Naive thymus-derived CD8-positive, alpha-beta T cell (primary cell): ENCODE measurements at places on chromosomes 1 and 21.

- no peak for DNase-seq
These were observed 657.4 kb downstream of the AJAP1 start for GRCh38 chr1:5311634-5312292.

DNA sequence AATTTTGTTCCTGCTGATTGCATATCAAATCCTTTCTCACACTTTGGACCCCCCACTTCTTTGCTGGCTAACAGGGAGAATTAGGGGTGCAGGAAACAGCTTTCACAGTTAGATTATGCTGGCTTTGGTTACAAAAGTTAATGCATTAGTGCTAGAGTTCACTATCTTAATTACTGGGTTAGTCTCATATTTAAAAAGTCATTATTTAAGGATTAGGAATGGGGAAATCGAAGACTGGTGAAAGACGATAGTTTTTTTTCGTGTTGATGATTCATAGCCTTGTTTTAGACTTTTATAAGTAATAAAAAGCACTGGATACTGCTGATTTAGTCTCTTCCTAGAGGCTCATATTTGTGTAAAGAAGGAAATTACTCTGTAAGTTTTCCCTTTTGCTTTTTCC is 11.6 kb downstream of the ST6GALNAC3 start:
- no peak for DNase-seq

- no peak for DNase-seq
These were observed 148.9 kb downstream of the ETS2 start for GRCh38 chr21:38954588-38955004.

DNA sequence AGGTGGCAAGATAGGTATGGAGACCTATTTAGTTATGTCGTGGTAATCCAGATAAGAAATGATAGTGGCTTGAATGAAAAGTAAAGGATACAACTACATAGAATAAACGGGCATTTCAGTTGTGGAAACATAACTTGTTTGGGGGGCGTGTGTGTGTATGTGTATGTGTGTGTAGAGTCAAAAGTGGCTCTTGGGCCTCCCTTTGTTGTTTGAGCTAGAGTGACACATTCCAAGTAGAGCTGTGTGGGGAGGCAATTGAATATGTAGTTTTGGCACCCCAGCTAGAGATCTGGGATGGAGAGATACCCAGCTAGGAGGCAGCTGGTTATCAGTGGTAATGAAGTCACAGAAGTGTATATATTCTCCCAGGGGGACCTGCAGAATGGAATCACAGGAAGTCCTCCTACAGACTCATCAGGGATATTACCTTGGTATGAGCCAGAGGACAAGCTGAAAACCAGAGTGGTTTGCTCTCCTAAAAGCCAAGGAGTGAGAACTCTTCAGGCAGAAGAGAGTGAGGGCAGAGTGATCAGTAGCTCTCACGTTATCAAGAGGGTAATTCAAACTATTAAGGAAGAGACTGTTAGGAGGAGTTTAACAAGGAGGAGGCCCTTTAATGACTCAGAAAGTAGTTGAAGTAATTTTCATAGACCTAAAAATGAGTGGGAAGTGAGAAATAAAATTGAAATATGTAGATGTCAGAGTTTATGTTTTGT is 5.1 kb downstream of the CR1L start:
- DNase-seq, result no peak

- no peak for DNase-seq
These were observed 3.6 kb upstream of the VSIG8 start for GRCh38 chr1:159866066-159866465.

- no peak for DNase-seq
These were observed 17.4 kb downstream of the CYYR1 start for GRCh38 chr21:26555540-26556146.

DNA sequence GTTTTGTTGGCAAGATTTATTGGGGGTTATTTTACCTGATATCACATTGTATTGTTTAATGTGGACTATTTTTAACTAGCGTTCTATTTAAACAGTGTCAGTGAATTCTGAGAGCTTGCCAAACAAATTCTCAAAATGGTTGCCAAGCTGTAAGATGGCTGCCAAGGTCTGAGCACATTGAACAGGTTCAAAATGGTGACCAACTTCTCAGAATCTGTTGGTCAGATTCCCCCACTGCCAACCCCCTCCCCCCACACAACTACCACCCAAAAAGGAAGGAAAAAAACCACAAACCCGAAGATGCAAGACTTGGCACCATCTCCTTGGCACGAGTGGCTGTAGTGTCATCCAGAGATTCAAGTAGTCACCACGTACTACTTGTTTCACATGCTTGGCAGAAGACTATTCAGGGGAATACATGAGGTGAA is 159.1 kb downstream of the NFIA start:
- DNase-seq, result no peak

GRCh38 chr1:72623299-72623708 is 341.0 kb upstream of the NEGR1 start:
- DNase-seq, result no peak

DNA sequence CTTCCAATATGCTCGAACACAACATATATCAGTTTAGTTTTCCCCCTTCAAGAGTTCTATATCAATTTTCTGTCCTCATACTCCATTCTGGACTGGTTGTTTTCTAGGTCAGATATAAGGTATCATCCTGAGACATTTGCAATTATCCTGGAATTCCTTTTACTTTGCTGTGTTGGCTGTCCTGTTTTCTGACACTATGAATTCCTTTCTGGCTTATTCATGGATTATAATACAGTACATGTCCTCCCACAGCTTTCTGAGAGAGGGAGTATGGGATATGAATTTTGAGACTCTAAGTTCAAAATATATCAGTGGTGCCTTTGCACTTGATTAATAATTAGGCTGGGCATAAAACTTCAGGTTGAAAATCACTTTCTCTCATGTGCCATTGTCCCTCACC is 11.9 kb downstream of the PHTF1 start:
- no peak for DNase-seq

DNA sequence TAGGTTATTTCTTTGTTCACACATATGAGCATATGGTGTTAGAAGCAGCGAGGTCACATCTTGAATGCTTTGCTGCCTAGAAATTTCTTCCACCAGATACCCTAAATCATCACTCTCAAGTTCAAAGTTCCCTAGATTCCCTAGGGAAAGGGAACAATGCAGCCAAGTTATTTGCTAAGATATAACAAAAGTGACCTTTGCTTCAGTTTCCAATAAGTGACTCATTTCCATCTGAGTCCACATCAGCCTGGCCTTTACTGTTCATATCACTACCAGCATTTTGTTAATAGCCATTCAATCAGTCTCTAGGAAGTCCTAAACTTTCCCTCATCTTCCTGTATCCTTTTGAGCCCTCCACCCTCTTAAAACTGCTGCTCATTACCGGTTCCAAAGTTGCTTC is 1502.5 kb downstream of the KCNT2 start:
- no peak for DNase-seq

DNA sequence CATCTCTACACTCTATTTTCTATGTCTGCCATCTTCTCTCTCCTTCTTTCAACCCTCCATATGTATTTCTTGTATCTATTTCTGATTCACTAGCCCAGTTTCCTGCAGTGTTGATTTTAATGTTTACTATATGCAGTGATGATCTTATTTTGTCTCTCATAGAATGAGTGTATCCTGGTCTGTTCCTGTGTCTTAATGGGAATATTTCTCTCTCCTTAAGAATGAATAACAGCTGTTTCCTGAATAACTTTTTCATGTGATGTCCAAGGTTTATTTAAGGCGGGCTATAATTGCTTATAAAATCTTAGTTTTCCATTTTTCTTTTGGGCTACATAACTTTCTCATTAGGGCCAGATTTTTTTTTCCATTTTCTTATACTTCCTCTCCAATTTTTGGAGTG is 144.5 kb downstream of the C1orf21 start:
- DNase-seq, result no peak

GRCh38 chr1:98221923-98222322 is 301.1 kb upstream of the DPYD start:
- DNase-seq, result no peak

DNA sequence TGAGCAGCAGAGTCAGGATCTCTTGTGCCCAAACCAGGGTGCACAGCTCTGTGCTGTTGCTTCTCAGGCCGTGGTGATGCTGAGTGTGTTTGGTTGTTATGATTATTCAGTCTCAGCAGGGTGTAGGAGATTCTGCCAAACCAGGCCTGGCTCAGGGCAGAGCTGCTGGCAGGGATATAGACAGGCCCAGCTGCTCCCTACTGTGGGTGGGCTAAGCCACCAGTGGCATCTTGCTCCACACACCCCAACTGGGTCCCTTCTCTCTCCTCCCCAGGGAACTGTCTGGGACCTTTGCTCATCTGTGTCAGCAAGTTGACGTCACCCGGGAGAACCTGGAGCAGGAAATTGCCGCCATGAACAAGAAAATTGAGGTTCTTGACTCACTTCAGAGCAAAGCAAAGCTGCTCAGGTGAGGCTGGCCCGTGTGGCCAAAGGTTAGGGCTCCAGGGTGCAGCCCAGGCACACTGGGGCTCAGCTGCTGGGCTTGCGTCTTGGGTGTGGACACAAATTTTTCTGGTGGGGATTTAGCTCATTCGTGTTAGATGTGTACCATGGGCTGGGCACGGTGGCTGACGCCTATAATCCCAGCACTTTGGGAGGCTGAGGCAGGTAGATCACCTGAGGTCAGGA is 9.9 kb upstream of the MIIP start:
- no peak for DNase-seq

DNA sequence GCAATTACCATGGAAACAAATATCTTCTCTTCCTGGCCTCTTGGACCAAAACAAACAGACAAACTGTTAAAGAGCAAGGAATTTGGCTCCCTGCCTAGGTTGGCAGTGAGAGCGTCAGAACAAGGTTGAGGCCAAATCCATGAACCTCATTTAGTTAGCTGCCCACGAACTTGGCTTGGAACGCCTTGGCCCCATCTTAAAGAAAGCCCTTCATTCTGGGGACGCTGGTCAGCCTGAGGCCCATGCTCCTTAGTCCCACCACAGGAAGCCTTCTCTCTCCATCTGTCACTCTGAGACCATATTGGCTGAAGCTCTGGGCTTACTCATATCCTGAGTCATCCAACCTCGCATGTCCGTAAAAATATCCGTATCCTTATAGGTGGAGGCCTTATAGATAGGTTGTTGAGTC is 62.4 kb upstream of the DIRAS3 start:
- DNase-seq, result no peak

DNA sequence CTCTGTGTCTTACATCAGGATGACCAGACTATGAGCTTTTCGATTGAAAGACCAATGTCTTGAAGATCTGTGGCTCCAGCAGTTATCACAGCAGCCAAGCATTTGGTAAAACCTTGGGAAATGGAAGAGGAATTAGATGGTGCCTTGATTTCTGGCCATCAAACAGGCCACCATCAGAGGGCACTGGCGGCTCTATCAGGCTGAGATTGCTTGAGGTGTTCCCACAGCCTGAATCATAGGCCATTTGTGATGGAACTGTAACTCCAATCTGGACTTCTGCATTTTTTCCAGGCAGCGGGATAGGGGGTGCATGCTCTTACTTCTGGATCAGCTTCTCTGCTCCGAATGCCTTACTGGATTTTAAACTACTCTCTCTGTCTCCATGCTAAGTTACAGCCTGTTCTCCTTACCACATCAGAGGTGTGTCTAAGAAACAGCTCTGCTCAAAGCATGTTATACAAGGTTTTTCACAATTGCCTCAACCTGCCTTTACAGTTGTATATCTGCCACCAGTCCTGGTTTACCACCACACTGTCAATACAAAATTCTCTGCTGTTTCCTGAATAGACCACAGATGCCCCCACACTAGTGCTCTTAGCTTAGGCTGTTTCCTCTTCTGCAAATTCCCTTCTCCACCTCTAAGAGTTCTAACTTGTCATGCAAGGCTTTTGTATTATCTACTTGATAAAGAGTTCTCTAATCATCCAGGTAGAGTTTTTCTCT is 180.9 kb downstream of the PTGER3 start:
- no peak for DNase-seq

DNA sequence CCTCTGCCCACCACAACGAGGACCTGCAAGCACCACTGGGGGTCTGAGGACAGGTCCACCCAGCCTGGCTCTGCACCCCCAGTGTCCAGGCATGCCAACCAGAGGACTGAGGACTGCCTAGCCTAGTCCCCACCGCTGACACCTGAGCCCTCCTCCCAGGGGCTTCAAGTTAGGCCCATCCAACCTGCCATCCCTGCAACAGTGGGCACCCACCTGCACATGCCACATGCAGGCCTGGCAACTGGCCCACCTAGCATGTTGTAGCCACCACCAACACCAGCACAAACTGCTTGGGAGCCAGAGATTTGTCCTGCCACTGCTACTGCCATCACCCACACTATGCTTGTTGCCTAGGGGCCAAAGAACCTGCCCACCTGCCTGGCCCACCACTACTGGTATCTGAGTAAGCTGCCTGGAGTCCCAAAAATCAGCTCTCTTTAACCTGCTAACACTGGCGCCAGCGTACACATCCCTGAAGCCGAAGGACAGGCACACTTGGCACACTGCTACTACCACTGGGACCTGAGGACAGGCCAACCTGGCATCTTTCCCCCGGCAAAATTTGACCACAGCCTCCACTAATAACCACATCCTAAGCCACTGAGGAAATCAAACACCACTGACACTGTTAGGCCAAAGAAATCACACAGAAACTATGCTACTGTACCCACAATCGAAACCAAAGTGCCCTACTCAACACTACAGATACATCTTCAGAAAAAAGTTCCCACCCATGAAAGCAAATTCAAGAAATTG is 61.5 kb downstream of the PSMG1 start:
- DNase-seq, result no peak

- no peak for DNase-seq
These were observed 228.8 kb upstream of the CSF3R start for GRCh38 chr1:36711480-36711879.

DNA sequence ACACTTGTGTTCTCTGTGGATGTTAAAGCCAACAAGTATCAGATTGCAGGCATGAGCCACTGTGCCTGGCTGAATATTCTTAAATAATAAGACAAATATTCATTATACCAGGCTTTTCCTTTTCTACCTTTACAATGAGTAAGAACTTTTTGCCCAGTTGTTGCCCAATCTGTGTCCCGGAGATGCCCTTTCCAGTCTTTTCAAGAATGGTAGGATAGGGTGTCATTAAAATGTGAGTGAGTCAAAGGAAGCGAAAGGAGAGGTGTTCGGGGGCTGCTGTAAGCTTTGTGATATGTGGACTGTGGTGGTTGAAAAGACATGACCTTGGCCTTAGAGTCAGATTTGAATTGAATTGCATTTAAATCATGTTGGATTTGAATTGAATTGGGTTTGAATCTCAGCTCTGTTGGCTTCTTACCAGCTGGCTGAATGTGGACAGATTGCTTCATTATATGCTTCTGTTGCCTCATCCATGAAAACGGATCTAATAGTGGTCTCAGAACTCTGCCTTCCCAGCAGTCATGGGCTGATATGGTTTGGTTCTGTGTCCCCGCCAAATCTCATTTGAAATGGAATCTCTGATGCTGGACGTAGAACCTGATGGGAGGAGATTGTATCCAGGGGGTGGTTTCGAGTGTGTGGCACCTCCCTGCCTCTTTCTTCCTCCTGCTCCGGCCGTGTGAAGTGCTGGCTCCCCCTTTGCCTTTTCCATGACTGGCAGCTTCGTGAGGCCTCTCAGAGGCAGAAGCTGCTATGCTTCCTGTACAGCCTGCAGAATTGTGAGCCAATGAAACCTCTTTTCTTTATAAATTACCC is 22.7 kb upstream of the AADACL3 start:
- no peak for DNase-seq

GRCh38 chr1:153798468-153798780 is 23.2 kb downstream of the SLC27A3 start:
- DNase-seq, result no peak
